ENCODE measurements at places on chromosomes 2 and 18.

GRCh38 chr2:9473985-9474360 is 378 bp upstream of the IAH1 start:
- no peak for DNase-seq

GRCh38 chr18:45930963-45931362 is 36.2 kb downstream of the EPG5 start:
- no peak for DNase-seq

- no peak for DNase-seq
These were observed 233.7 kb downstream of the HDAC4 start for GRCh38 chr2:239167011-239167673.

DNA sequence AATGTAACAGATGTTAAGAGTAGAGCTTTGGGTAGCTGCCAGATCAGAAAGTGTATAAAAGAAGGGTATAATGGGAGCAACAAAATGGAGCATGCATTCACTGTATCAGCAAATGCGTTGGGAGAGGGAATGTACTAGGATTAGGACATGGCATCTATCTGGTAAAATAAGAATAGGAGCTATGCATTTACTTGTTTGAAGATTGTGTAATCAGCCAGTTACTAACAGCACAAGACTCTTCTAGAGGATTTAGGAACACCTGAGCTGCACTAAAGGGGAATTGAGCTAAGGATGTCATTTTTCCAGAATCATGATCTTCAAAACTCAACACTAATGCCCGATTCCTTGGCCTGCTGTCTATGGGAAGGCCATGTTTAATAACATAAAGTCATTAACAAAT is 394.2 kb upstream of the TNP1 start:
- DNase-seq = no peak

- no peak for DNase-seq
These were observed 101.0 kb downstream of the MREG start for GRCh38 chr2:215912299-215912842.

DNA sequence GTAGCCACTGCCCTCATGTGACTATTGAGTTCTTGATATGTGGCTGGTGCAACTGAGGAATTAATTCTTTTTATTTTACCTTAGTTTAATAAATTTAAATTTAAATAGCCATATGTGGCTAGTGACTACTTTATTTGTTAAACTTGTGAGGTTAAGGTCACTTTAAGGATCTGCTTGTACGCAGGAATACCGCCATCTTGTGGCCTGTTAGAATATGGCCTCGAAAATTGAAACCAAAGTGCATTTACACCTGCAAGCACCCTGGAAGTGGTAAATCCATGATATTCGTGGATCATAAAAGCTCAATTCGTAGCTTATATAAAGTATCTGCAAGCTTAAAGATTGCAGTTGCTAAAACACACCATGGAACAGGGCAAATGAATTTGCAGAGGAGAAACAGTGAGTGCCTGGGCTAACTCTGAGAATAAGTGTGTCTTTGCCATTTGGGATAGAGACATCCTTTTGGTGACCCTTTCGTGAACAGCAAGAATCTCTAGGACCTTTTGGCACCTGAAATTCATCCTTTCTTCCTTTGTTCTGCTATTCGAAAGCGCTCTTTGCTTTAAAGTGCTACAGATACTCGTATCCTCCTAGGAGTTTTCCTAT is 59.9 kb upstream of the REG3A start:
- no peak for DNase-seq

DNA sequence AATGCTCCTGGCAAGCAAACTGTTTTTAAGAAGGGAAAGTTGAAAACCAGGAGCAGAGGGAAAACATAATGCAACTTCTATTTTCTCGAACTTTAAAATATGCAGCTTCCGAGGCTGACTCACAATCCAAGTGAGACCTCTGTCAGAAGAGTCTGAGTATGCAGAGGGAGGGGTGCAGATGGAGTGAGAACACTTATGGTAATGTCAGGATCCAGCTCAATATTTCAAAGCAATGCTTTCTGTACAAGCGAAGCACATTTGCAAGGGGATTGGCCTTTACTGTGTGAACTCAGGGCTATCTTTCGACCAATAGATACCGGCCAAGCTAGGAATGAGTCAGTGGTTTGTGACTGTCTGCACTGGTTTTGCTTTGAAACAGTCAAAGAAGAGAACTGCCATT is 242.7 kb downstream of the CNTNAP5 start:
- DNase-seq = no peak

DNA sequence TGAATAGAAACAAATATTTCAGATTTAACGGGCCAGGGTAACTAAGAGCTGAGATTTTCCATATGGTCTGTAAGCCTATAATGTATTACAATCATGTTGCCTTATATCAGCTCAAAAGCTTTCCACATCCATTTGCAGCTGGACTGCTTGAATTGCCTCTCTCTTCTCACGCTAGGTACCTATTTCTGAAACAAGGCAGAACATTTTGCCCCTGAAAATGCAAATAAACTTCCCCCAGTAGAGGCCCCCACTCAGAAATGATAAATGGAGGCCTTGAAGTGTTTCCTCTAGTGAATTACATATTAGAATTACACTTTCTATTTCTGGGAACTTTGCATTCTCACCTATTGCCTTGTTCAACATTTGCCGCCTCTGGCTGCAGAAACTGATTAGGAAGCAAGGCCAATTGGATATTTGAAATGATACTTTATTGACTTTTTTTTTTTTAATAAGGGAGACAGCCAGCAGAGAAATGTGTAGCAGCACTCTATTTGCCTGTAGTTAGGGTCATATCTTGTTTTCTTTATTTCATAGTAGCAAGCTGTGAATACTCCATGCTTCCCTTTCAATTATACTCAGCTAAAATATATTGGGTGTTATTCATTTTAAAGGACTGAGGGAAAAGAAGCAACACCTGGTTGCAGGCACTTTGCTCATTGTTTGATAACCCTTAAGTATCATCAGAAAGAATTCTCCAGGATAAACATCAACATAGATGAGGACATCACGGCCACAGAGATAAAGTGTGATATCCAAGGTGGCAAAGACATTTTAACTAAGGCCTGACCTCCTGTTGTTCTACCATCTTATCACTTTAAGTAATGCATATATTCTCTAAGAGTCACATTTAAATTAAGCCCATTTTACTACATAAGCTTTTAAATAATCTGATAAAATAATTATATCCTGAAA is 505.5 kb downstream of the LRRTM4 start:
- no peak for DNase-seq

GRCh38 chr2:120826716-120827410 is 91.2 kb downstream of the GLI2 start:
- no peak for DNase-seq

DNA sequence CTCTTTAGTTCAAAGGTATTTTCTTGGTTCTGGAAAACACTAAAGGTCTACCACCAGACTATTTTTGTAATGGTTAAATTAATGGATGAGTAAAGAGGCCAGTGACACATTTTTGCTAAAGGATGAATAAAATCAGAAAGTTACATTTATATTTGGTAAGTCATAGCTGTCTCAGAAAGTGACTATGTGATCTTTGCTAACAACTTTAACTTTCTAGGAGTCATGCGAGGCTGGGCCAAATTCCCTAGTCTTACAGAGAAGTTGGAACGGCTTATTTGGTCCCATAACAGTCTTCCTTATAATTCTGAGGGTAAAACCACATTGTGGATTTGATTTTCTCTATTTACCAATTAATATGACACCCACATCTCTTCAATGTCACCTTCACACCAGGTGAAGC is 198.1 kb downstream of the PDE1A start:
- no peak for DNase-seq

DNA sequence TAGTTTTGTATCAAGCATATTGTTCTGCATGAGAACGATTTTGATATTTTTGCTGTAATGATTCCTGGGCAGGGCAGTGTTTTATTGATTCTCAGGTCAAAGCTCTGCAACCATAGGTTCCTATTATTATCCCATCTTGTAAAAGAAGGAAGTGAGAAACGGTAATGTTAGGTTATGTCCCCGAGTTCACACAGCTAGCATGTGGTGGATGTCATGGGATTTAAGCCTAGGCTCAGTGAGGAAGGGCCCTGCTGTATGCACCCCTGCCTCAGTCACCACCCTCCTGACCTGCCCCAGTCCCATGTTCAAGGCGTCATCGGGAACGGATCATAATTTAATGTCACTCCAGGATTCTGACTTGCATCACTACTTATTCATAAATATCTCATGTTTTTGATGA is 10.7 kb downstream of the ACP1 start:
- DNase-seq = no peak

DNA sequence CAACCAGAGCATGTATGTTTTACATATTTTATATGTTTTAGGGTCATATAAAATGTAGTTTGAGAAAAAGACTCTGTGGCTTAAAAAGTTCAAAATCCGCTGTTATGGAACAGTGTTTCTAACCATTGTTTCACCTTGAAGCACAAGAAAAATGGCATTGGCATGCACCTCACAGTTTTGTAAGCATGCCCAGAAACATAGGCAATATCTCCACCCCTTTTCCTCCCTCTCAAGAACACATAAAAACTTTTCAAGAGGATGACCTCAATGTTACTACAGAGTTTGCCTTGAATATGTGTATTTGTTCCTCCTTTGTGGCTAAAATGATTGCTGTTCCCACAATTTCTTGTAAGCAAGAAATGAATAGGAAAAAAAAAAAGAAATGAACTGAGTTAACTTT is 29.3 kb upstream of the SLC40A1 start:
- DNase-seq = no peak

DNA sequence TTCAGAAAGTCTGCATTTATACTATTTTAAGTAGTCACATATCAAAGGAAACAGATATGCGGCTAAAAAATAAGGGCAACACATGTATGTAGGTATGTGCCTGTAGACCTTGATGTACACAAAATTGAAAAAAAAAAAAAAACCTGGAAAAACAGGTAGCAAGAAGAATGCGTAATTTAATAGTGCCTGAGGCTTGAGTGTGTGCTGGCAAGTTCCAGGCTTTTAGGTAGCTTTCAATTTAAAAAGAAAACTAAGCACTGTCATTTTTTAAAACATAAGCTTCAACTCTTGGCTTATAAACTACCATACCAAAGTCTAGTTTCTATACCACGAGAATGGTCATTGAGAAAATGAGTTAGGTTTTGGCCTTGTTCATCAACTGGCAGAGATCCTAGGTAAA is 72.3 kb downstream of the OTX1 start:
- DNase-seq = no peak

DNA sequence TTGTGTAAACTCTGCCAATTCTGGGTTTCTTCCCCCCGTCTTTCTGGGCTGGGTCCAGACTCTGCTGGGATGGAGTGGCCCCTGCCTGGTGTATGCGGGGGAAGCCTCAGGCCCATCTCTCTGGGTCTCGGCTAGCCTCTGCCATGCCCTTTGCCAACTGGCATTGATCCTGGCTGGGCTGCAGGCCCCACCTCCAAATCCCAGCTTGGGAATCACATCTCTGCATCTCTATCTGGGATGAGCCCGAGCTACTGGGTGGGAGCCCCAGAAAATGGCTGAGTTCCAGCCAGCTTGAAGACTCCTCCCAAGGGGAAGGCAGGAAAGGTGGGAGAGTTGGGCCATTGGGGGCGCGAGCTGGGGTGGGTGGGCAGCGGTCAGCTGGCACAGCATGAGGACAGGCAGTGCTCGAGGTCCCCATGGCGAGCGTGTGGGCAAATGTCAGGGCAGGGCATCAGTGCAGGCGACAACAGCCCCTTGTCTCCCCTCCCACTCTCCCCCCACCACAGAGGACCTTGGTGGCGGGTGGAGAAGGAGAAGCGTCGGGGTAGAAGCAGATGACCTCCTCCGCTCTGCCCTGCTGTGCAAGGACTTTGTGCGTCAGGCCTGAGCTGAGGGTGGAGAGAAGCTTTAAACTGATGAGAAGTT is 139.4 kb downstream of the ASB1 start:
- DNase-seq = no peak

- no peak for DNase-seq
These were observed 51.1 kb downstream of the PTGR3 start for GRCh38 chr18:75157851-75158250.

DNA sequence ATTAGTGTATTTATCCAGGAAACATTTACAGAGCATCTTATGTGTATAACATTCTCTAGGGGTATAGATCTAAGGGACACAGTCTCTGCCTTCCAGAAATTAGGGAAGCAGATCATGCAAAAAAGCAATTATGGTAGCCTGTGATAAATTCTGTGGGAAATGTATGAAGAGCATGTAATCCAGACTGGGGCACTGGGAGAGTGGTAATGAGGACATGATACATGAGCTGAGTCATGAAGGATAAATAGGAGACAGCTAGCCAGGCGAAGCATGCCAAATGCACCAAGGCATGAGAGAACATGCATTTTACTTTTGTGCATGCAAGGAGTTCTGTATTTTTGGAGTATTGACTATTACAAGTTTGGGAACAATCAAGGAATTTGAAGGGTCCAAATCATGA is 8.9 kb upstream of the RPRM start:
- no peak for DNase-seq

DNA sequence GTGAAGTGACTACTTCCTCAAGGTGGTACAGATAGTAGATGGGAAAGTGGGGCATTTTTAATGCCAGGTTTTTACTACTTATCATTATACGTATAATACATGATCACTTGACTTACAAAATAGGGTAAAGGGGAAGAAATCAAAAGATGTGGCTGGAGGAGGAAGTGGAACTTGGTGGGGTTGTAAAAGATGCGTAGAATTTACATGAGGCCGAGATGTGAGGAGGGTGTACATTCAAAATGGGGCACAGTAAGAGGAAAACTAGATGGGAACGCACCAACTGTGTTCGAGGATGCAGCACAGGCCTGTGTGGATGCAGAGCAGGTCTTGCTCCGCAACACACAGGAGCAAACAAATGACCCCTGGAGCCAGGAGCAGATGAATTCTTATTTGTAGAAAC is 403.3 kb downstream of the TXNL1 start:
- no peak for DNase-seq

DNA sequence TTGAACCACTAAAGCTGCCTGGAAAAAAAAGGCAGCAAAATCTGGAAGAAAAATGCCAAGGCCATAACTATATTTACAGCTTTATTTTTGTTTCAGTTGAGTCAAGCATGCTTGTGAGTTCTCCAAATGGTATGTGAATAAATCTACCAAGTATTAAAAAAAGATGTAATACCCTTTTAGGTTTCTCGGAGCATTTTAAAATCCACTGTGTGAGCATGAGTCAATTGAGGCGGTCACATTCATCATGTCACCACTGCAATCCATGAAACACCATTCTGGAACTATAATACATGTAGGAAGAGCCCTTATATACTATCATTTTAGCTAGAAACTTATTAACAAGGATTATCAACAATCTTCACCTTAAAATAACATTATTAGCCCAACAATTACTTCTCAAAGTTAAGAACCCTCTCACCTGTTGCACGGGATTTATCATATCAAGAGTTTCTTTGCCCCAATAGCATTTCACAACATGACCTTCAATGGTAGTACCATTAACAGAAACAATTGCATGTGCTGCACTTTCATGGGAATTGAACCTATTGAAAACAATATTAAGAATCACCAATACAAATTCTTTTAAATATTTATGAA is 24.2 kb upstream of the C2orf42 start:
- DNase-seq = no peak

GRCh38 chr18:56487801-56488200 is 150.6 kb downstream of the TXNL1 start:
- no peak for DNase-seq

- no peak for DNase-seq
These were observed 254.0 kb upstream of the FSIP2 start for GRCh38 chr2:185484602-185485001.

- DNase-seq = no peak
These were observed 2.6 kb downstream of the LRRTM1 start for GRCh38 chr2:80302001-80302313.

GRCh38 chr18:9826685-9827084 is 59.1 kb upstream of the TXNDC2 start:
- no peak for DNase-seq

GRCh38 chr18:45155526-45155925 is 459.8 kb upstream of the SLC14A2 start:
- no peak for DNase-seq

- DNase-seq = no peak
These were observed 977 bp downstream of the SLC8A1 start for GRCh38 chr2:40450796-40451430.
